ENCODE measurements at places on chromosomes 11 and 22.

DNA sequence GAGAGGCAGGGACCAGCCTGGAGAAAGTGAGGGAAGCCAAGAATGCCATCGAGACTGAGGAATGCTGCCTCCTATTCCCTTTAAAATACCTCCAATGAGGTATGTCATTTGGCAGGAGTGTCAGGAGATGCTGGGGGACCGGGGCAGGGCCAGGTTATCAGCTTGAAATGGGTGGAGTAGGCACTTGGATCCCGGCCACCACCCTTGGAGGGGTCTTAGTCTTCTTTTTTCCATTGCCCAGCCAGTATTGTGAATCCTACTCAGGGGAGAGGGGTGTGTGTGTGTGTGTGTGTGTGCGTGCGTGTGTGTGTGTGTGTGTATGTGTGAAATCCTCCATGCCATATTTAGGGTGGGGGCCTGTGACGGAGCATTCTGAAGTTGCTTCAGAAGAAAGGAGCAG, 116.2 kb downstream of the ZBTB16 start:
- DNase-seq: no peak

DNA sequence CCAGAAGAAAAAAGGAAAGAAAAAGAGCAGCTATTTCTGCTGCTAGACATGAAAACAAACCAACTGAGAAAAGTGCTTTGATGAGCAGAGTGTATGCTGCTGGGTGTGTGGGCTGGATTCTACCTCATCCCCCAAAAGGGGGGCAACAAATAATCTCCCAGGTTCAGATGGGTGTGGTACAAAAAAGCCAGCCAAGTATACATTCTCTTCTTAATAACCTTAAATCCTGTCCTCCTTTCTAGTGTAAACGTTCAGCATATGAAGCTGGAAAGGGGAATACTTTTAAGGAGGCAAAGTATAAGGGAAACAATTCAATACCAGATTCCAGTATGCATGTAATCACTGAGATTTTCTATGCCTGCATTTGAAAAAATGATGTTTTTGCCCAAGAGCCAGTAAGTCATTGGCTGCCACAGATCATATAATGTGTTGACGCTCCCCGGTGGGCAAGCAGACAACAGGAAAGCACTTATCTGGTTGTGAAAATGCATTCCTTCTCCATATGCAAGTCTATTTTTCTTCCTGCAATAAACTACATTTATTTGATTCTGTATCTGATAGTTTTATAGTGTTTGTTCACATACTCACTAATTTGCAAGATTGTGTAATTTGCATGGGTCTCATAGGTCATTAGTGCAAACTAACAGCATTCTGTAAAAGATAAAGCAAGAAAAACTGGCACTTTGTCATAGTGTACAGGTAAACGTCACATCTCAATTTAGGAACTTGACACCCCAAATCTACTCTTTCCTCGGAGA, 201.1 kb downstream of the CADM1 start:
- no peak for DNase-seq

- no peak for DNase-seq
These were observed 15.2 kb downstream of the E2F8 start for GRCh38 chr11:19225581-19225980.

DNA sequence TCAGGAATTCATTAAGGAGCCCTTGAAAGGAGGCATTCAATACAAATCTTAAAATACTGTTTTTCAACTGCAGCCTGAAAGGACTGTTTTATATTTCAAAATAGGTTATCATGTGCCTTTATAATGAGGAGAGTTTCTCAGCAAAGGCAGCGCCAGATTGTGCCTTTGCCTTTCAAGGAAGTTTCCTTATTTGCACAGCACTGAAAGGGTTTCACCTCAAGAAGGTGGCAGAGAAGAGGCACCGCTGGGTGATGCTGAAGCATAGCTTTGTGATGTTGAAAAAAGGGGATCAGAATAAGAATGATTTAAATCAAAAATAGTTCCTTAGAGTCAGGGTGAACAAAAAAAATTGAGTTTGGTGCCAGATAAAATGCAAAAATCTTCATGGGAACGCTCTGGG, 601.0 kb upstream of the KIRREL3 start:
- DNase-seq: no peak

- no peak for DNase-seq
These were observed 893 bp upstream of the SCN4B start for GRCh38 chr11:118153516-118153915.

- DNase-seq: no peak
These were observed 148.8 kb downstream of the NCAM1 start for GRCh38 chr11:113110046-113110445.

- no peak for DNase-seq
These were observed 354.0 kb upstream of the CCDC90B start for GRCh38 chr11:83639995-83640758.

- no peak for DNase-seq
These were observed 643.6 kb downstream of the ETS1 start for GRCh38 chr11:127943763-127944162.

DNA sequence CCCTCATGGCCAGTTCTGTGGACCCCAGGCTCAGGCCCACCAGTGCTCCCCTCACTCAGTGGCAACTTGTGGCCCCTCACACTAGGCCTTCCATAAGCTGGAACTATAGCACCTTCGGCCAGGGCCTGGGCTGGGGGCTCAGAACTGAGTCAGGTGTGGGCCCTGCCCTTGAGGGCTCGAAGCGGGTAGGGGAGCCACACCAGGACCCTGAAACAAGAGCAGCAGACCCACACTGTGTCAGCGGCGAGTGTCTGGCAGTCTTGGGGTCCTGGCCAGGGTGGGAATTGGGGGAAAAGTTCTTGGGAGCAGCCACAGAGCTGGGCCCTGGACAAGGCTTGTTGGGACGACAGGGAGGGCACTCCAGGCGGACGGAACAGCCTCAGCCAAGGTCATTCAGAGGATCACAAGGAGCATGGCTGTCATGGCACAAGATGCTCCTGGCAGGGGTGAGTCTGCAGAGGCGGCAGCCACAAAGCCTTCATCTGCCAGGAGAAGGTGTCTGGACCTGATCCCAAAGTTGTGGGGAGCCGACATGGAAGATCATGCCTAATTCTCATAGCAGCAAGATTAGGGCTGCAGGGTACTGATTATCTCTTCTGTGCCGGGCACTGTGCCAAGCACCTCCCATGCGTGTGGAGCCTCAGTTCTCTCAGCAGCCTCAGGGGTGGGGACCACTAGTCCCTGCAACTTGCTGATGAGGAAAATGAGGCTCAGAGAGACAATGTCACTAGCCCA, 50.7 kb downstream of the SHISAL1 start:
- DNase-seq: no peak

DNA sequence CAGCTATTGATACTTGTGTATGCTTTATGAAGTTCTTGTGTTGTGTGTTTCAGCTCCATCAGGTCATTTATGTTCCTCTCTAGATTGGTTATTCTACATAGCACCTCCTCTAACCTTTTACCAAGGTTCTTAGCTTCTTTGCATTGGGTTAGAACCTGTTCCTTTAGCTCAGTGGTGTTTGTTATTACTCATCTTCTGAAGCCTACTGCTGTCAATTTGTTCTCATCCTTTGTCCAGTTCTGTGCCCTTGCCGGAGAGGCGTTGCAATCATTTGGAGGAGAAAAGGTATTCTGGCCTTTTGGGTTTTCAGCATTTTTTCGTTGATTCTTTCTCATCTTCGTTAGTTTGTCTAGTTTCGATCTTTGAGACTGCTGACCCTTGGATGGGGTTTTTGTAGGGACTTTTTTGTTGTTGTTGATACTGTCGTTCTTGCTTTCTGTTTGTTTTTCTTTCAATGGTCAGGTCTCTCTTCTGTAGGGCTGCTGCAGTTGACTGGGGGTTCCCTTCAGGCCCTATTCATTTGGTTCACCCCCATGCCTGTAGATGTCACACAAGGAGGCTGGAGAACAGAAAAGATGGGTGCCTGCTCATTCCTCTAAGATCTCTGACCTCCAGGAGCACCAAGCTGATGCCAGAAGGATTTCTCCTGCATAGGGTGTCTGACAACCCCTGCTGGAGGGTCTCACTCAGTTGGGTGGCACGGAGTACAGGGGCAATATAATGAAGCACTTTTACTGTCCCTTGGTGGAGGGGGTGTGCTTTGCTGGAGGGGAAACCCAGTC, 35.9 kb upstream of the MUC15 start:
- no peak for DNase-seq

DNA sequence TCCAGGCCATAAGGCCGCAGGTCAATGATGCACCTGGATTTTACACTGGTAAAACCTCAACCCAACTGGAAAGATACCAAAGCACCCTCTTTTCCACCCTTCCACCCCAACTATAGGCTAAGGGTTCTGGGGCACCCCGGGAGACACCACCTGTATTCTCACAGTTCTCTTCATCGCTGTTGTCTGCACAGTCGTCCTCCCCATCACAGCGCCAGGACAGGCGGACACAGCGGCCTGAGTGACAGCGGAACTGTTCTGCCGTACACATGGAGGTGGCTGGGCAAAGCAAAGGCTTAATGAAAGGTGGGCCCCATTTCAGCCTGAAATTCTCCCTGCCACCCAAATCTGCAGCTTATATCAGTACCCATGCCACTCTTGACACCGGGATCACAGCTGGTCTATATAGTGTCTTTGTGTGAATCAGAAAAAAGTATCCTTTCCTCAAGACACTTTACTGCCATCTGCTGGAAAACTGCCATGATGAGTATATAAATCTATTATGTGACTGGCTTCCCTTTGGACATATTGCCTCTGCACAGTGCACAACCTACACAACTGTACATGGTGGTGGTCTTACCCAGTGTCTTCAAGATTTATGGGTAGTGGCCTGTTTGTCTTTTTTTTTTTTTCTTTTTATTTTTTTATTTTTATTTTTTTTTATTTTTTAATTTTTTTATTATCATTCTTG, 21.5 kb downstream of the LRP4 start:
- no peak for DNase-seq

GRCh38 chr22:44365191-44365590, 52.4 kb upstream of the SHISAL1 start:
- DNase-seq: no peak

DNA sequence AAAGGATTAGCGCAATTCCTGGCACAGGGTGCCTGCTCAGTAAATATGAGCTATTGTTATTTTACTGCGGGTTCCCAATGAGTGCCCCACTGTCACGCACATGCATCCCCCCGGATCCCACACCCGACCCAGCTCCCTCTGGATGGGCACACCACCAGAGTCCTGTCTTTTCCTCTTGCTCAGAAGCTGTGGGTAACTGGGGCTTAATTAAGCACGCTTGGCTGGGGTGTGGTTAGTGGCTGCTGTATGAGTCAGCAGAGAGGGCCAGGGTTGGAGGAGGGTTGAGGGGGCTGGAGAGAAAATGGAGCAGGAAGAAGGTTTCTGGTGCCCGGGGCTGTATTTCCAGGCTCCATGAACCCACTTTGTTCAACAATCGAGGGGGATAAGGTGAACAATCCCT, 30.3 kb upstream of the NECTIN1 start:
- no peak for DNase-seq

DNA sequence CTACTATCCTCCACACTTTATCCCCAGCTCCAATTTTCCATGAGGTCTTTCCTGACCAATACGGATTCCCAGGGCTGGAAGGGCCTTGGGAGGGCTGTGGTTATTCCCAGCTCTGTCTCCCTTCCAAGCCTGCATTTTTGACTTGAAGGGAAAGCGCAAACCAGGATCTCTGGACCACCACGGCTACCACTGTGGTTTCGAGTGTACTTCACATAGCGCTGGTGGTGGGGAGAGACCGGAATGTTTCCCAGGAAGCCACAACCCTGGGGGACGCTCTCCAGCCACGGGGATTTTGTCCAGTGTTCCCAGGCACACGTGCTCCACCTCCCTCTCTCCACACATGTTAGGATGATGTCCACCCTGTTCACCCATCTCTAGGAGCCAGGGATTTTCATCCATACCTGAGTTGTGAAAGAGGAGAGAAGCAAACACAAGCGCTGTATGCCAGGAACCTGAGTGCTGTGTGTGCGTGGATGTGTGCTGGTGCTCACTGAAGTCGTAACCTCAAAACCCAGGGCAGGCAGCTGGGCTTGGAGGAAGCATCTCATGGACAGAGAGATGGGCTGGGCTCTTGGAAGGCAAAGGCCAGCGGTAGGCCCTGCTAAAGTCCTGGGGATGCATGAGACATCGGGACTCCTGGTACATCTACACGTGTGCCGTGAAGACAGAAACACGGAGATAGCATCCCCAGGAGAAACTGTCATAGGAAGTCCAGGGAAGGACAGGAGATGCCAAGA, 1.3 kb upstream of the NPTXR start:
- no peak for DNase-seq

GRCh38 chr11:128963744-128964325, 21.2 kb upstream of the TP53AIP1 start:
- DNase-seq: no peak

- DNase-seq: no peak
These were observed 7.6 kb downstream of the TP53I11 start for GRCh38 chr11:44943118-44943517.

GRCh38 chr22:27113211-27113635, 455.8 kb downstream of the MIAT start:
- DNase-seq: no peak

DNA sequence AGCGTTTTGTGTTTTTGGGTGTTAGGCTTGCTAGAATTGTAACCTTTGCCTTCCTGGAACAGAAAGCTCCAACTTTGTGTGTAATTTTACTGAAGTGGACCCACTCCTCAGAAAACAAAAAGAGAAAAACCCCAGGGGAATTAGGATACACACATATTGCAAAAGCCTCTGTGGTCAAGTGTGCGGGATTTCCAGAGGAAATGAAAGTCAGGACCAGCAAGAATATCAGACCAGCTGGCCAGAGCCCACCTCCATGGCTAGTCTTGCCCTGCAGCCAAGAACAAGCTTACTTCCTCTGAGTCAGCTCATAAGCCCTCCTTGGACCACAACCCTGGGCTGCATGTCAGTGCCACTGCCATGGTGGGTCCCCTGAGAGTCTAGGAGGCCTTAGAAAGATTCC, 37.0 kb upstream of the FTH1 start:
- no peak for DNase-seq

GRCh38 chr22:45262195-45262930, 21.7 kb upstream of the KIAA0930 start:
- no peak for DNase-seq

- DNase-seq: no peak
These were observed 33.0 kb downstream of the SERGEF start for GRCh38 chr11:17979770-17980371.

DNA sequence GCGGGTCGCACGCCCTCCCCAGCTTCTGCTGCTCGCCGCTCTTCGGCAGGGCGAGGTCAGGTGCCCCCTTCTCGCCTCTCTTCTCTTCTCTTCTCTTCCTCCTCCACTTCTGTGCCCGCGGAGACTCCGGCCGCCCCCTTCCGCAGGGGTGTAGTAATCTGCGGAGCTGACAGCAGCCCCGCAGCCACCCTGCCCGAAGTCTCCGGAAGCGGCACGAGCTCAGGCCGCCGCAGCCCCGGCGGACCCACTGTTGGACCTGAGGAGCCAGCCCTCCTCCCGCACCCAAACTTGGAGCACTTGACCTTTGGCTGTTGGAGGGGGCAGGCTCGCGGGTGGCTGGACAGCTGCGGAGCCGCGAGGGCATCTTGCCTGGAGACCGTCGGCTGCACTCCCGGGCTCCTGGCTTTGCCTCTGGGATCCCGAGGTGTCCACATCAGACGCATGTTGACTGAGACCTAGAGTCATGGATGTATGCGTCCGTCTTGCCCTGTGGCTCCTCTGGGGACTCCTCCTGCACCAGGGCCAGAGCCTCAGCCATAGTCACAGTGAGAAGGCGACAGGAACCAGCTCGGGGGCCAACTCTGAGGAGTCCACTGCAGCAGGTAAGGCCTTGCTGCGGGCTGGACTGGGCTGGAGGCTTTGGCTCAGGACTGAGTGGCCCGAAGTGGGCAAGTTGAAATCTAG, 486 bp downstream of the STIM1 start:
- no peak for DNase-seq

- DNase-seq: no peak
These were observed 80.8 kb downstream of the HORMAD2 start for GRCh38 chr22:30161051-30161469.

- no peak for DNase-seq
These were observed 47.2 kb upstream of the SYT7 start for GRCh38 chr11:61627850-61628661.

GRCh38 chr11:74777877-74778276, 29.2 kb downstream of the RNF169 start:
- DNase-seq: no peak
